ENCODE measurements at places on chromosomes 4 and X.

GRCh38 chr4:71188156-71188640 is 150.6 kb upstream of the SLC4A4 start:
- no peak for DNase-seq

DNA sequence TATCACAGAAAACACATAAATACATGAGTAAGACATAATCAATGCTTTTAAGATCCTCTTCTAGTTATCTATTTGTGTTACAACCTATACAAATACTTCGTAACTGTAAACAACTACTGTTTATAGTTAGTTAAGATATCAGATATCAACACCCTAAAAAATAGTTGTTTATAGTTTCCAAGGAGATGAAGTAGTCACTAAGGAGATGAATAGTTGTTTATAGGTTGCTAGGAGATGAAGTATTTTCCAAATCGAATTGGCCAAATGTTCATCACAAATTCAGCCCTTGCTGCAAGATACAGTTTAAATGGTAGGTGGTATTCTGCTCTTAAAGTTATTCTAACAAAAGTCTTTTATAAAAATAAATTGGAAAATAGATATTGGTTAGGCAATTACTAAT is 618.2 kb upstream of the PCDH10 start:
- DNase-seq: no peak

DNA sequence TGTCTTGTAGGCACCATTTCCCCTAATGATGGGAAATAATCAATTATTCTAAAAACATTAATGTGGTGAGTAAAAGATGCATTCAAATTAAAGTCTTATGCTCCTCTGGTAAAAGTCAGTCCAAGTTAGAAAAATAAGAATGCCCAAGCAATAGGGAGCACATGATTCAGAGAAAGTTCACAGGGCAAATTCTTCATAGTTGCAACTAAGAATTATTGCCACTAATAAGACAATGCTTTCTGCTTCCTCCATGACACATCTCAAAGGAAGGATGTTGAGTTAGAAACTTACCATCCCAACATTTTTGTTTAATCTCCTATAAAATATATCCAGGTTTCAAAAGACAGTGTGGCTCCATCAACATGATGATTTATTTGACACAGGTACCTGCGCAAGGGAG is 26.3 kb downstream of the PHOX2B start:
- DNase-seq: no peak

- DNase-seq: no peak
These were observed 43.1 kb downstream of the CXXC4 start for GRCh38 chr4:104451573-104451972.

DNA sequence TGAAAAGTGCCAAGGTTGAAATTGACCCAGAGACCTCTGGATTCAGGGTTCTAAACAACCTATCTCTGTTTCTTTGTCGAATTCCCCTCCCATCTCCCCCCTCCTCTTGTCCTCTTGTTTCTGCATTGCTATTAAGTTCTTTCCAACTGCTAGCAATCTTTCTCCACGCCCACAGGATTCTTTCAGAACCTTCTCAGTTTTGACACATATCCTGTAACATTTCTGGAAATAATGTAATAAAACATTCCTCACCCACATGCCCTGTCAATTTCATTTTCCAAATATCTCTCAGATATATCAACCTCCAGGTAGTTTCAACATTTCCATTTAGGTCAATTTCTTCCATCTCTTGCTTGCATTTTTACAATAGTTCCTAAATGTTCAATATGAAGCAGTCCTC is 1105.9 kb downstream of the ARAP2 start:
- DNase-seq: no peak

DNA sequence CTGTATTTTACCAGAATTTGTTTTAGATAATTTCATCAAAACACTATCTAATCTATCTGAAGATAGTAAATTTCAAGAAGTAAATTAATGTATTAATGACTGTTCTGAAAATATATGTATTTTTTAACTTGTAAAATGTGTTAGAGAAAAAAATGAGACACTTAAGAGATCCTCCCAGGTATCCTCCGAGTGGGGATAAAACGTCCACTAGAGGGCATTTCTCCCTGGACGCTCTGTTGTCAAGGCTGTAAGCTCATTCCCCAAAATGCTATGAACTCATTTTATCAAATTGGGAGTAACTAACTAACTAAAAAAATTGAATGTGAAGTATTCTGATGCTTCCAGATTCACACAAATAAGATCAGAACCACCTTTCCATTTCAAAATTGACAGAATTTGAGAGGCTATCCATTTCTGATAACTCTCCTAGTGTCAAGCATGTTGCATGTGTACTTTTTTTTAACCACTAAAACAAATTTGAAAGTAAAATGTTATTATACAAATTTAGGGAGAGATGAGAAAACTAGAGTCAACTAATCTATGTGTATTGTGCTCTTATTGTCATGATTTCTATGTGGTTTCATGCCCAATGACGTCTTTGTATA is 337.3 kb upstream of the HS3ST1 start:
- no peak for DNase-seq

- DNase-seq: no peak
These were observed at the start of gene TCEAL9 for GRCh38 chrX:103356130-103356798. TCEAL9 (plus strand) TSS chrX:103356506; CDS start chrX:103357685, 1,179 bp downstream.

GRCh38 chr4:10925996-10926395 is 241.4 kb upstream of the CLNK start:
- no peak for DNase-seq

- DNase-seq: no peak
These were observed 30.2 kb upstream of the NKX6-1 start for GRCh38 chr4:84529169-84529751.

DNA sequence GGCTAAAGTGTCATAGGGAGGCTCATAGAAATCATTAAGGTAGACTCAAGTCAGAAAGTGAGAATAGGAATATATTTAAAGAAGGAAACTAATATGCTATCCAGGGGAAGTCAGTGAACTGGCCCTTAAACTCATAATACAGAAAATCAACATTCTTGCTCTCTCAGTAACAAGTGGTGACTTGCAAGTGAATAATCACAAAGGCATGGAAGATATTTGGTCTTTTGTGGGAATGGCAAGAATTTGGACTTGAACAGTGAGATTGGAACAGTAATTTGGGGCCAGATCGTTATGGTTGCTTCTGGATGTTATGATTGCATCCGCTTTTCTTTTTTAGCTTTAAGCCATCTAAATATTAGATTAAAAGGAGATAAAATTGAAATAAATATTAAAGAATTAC is 103.8 kb downstream of the TBC1D19 start:
- DNase-seq: peak; percentile 96

GRCh38 chrX:132068405-132068804 is 45.3 kb downstream of the STK26 start:
- no peak for DNase-seq

GRCh38 chrX:48591255-48591791 is 6.0 kb upstream of the WDR13 start:
- DNase-seq: no peak

- peak; percentile 35 for DNase-seq
These were observed 61.5 kb upstream of the MMAA start for GRCh38 chr4:145557720-145558119.

DNA sequence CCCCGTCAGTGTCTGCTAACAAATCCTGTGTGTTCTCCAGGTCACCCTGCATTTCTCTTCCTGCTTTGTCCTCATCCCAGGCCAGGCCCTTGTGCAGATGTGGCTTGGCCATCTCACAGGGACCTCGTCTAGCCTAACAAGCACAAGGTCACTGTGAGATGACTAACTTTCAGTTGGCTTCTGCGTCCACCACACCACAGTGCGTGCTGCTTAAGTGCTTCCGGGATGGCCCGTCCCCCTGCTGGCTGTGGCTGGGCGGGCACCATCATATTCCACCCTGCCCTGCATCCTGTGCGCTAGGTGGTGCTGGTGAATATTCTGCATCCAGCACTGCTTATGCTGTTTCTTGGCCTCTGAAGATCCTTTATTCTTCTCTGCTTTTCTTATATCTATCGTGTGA is 33.8 kb downstream of the RBBP7 start:
- DNase-seq: no peak

- no peak for DNase-seq
These were observed 73.9 kb downstream of the AMOT start for GRCh38 chrX:112766774-112767173.

DNA sequence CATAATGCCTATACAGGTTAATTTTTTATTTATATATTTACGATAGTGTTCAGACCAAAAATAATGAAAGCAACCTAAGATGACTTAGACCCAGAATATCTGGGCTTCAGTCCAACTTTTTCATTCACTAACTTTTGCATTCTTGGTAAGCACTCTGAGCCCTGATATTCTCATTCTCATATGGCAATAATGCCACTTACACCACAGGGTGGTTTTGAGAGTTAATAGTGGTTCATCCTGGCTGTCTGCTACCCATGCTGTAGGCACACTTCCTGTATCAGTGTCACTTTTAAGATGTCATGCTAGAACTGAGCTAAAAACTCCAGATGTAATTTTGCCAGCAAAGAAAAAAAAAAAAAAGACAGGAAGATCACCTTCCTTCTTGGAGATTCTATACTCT is 508.7 kb upstream of the FMR1 start:
- no peak for DNase-seq

- no peak for DNase-seq
These were observed 143.1 kb downstream of the C4orf33 start for GRCh38 chr4:129239088-129239487.

DNA sequence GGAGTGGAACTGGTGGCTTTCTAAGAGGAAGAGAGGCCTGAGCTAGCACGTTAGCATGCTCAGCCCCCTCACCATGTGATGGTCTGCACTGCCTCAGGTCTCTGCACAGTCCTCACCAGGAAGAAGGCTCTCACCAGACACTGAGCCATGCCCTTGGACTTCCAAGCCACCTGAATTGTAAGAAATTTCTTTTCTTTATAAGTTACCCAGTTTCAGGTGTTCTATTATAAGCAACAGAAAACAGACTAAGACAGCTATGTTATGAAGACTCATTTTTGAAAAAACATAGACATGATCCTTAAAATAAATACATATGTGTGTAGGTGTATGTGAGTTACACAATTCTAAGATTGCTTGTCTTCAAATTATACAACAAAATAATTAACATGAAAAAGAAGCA is 74.7 kb downstream of the CEP44 start:
- no peak for DNase-seq

GRCh38 chrX:106170318-106170717 is 2.2 kb downstream of the PWWP3B start:
- DNase-seq: no peak
